HFFc6 (cell line): ENCODE measurements at places on chromosomes 12 and 14.

DNA sequence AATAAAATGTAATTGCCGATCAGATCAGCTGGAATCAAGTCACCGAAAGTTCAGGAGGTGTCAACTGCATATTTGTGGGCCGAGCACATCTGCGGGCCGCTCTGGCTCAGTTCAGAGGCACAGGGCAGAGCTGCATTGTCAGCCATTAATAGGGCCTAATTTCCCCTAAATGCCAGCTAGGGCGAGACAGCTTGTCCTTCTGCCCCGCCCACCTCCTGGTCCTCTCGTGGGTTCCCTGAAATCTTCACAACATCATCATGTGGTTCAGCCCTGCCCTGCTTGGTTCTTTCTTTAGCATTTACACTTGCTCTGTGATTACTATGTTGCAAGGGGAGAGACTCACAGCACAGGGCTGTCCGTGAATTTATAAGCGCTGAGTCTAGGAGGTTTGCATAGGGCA, 148.9 kb downstream of the CHST11 start:
- no peak for DNase-seq

DNA sequence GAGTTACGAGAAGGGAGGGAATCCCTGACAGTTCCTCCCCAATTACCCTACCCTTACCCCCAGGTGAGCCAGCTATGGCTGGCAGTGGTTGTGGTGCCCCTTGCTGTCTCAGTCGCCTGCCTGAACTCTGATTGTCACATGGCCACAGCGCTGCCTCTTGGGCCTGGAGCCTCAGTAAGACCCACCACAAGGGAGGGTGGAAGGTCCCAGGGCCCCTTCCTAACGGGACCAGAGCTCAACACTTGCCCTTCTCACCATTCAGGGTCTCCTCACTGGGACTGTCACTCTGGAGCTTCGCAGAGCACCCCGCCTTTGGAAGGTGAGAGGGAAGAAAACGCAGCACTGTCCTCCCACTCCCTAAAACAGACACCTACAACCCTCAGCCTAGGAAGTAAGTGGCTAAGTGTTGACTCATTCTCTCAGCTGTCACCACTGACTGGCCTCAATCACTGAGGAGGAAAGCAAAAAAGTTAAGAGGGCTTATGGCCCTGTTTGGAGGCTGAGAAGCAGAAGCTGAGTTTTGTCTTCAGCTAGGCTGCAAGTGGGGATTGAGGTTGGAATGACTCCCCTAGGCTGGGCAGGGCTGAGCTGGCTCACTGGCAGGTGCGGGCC, 1.0 kb downstream of the TMEM253 start:
- no peak for DNase-seq

GRCh38 chr12:70185301-70185700, 57.9 kb upstream of the CNOT2 start:
- no peak for DNase-seq

- DNase-seq = no peak
Observed at GRCh38 chr12:97292588-97292987, 170.0 kb upstream of the RMST start.

DNA sequence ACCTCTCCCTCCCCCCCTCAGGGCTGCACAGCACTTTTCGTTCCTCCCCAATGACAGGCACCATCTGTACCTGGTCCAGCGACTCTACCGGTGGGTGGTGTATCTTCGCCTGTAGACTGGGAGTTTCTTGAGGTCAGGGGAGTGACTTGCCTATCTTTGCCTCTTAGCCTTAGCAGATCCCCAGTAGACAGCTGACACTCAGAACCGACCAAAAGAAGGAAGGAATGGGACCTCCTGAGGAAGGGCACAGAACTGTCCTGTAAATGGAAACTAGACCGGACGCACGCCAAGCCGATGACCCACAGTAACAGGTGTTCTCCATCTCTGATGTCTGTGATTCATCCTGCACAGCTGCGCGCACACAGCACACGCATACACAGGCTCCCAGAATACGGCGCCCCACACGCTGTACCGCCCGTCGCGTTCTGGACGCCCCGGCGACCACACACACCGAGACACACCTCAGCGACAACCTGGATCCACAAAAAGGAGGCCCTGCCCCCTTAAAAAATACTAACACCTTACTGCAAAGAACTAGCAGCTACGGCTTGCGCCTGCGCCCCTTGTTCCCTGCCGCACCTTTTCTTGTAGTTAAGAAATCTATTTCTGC, 673 bp upstream of the TTC9 start:
- no peak for DNase-seq

DNA sequence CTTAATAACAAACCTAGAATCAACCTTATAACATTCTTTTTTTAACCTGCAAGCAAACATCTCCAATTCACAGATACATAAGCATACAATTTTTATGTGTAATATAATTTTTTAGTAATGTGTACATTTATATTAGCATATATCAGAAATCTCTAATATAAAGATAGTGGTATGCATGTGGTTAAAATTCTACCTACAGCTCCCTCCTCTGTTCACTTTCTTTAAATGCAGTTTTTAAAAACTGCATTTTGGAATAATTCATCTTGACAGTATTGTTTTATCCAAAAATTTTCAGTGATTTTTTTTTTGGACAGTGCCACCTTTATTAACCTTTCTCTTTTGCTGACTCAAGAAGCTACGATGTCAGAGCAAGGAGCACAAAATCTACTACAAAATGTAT, 13.2 kb upstream of the RXYLT1 start:
- DNase-seq = no peak

DNA sequence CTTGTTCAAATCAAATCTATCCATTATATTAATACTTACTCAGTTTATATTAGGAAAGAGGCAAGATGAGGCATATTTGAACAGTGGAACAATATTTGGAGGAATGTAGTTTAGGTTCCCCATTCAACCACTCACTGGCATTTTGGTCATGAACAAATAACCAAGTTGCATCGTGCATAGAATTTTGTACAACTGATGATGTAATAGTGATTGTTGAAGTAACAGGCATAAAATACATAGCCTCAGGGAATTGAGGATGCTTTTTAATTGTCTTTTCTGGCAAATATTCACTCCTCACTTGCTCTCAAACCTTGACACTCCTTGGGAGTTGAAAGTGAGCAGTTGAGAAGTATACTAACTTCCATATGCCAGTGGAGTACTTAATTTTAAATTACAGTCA, 175.2 kb downstream of the SRGAP1 start:
- DNase-seq = no peak
